ENCODE measurements at places on chromosomes 7 and 10.

- DNase-seq, result no peak
Measured at GRCh38 chr7:130891254-130892094, 157.5 kb upstream of the KLF14 start.

DNA sequence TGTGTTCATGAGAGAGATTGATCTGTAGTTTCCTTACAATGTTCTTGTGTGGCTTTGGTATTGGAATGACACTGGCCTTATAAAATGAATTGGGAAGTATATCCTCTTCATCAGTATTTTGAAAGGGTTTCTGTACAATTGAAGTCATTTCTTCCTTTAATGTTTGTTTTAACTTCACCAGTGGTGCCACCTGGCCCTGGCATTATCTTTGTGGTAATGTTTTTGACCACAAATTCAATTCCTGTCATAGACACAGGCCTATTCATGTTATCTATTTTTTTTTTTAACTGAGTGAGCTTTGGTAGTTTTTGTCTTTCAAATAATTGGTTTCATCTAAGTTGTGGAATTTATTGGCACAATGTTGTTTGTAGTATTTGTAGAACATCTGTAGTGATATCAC is 127.7 kb downstream of the CDK14 start:
- no peak for DNase-seq

DNA sequence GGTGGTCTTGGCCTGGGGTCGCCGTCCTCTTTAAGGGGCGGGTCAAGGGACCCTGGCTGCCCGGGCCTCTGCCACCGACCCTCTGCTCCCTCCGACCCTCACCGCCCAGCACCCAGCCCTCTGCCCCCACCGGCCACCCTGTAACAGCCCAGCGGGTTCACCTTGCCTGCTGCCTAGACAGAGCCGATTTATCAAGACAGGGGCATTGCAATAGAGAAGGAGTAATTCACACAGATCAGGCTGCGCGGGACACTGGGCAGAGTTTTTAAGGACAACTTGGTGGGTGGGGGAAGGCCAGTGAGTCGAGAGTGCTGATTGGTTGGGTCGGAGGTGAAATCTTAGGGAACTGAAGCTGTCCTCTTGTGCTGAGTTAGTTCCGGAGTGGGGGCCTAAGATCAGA is 779 bp upstream of the ADCK2 start:
- DNase-seq, result no peak

- DNase-seq, result no peak
Measured at GRCh38 chr7:17781491-17782215, 158.6 kb downstream of the SNX13 start.

DNA sequence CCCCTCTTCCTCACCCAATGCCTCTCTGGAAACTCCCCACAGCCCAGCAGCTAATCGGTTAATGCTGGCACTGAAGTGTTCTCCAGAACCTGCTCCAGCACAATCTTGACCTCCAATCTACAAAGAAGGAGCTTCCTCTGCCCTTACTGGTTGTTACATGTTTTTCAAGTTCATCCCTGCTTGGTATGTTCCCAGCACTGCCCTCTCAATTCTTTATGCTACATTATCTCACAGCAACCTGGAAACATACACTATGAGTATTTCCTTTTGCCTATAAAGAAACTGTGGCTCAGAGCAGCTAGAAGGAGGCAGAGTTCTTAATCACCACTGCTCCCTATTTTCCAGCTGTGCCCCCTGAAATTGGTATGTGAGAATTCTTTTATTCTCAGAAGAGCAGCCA is 84.1 kb upstream of the KMT2E start:
- DNase-seq, result no peak

- no peak for DNase-seq
Measured at GRCh38 chr10:17138460-17139042, 8.9 kb upstream of the CUBN start.

DNA sequence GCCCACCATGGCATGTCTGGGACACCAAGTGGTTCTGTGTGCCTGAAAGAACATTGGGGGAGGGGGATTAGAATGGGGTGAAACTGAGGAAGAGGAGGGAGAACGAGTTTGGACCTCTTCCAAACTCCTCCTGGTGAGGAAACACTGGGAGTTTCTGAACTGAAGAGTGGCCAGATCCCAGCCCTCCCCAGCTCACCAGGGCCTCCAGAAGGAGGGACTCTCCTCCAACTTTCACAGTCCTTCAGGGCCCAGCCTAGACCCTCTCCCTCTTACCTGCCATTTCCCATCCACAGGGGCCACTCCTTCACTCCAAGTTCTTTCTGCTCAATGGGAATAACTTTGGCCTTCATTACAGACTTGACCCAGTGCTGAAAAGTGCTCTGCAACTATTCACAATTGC is 132.0 kb upstream of the FOXK1 start:
- no peak for DNase-seq

GRCh38 chr7:96837593-96837992 is 127.9 kb upstream of the SEM1 start:
- DNase-seq, result no peak

GRCh38 chr10:7611909-7612308 is 54.9 kb downstream of the ITIH5 start:
- DNase-seq, result no peak

- DNase-seq, result no peak
Measured at GRCh38 chr7:96199421-96199820, 122.5 kb downstream of the SLC25A13 start.

- DNase-seq, result no peak
Measured at GRCh38 chr10:628386-629045, 61.0 kb downstream of the DIP2C start.

DNA sequence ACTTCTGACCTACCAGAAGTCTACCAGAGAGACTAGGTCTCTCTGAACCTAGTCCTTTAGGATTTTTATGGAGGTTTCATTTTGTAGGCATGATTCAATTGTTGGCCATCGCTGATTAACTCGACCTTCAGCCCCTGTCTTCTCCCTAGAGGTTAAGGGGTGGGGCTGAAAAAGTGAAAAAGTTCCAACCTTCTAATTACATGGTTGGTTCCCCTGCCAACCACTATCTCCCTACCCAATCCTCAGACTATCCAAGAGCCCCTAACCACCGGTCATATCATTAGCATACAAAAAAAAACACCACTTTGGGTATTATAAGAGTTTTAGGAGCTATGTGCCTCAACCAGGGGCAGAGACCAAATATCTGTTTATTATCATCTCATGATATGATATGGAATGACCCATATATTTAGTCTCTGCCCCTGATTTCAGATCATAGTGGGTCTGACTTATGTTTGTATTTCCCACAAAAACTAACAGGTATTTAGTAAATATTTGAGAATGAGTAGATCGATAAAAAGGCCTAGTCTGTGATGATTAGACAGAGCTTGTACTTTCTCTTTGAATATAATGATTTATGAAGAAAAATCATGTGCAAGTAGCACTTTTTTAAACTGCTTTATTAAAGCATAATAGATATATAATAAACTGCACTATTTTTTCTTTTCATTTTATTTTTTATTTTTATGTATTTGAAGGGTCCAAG is 35.8 kb downstream of the DNAJC9 start:
- no peak for DNase-seq

DNA sequence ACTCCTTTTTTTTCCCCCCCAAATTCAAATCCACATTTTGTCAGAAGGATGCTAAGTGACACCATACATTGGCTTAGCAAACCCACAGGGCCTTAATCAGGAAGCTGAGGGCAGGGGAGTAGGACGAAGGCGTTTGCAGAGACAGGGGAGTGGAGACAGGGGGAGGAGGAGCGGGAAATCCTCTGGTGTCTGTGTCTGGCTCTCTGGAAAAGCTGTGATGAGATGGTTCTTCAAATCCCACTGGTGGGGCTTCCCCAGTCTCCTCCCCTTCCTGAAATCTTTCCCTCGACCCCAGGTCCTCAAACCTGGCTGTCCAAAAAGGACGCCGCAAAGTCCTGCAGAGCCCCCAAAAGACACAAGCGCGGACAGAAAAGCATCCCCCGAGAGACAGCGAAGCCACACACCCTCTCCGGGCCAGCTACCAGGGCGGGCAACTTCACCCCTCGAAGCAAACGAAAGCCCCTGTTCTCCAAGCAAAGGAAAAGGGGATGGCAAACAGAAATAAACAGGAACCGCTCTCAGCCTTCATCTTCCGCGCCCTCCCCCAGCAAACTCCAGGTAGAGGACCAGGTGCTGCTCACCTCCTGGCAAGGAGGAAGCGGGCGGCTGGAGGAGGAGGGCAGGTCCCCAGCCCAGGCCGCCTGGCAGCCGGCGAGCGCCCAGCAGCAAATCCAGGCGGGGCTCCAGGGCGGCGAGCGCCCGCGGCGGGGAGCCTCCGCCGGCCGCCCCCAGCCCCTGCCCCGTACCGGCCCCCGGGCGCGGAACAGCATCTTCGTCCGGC is 520 bp downstream of the ELAPOR2 start:
- DNase-seq, result peak; percentile 7

GRCh38 chr7:157682946-157683746 is 346.3 kb downstream of the DNAJB6 start:
- no peak for DNase-seq

- no peak for DNase-seq
Measured at GRCh38 chr10:31804352-31804810, 124.2 kb downstream of the ARHGAP12 start.

GRCh38 chr7:79810916-79811315 is 323.7 kb upstream of the GNAI1 start:
- no peak for DNase-seq

DNA sequence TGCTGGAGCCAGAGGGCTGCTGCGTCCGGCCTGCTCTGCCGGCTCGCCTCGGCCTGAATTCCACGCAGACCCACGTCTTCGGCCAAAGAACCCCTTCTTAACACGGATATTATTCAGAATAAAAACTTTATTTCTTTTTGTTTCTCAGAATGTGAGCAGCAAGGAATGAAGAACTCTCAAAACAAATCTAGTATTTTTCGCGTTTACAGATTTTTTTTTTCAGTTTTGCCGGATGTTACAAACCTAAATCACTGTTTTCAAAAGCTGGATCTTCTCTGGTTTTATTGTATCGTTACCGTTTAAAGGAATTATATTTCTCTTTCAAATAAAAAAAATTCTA is 4.4 kb upstream of the HOXA2 start:
- DNase-seq, result no peak

GRCh38 chr7:38374507-38374906 is 101.1 kb upstream of the TARP start:
- no peak for DNase-seq

GRCh38 chr10:30534465-30535144 is 94.9 kb downstream of the LYZL2 start:
- peak; percentile 27 for DNase-seq

GRCh38 chr10:103925591-103925990 is 7.6 kb upstream of the STN1 start:
- DNase-seq, result no peak

DNA sequence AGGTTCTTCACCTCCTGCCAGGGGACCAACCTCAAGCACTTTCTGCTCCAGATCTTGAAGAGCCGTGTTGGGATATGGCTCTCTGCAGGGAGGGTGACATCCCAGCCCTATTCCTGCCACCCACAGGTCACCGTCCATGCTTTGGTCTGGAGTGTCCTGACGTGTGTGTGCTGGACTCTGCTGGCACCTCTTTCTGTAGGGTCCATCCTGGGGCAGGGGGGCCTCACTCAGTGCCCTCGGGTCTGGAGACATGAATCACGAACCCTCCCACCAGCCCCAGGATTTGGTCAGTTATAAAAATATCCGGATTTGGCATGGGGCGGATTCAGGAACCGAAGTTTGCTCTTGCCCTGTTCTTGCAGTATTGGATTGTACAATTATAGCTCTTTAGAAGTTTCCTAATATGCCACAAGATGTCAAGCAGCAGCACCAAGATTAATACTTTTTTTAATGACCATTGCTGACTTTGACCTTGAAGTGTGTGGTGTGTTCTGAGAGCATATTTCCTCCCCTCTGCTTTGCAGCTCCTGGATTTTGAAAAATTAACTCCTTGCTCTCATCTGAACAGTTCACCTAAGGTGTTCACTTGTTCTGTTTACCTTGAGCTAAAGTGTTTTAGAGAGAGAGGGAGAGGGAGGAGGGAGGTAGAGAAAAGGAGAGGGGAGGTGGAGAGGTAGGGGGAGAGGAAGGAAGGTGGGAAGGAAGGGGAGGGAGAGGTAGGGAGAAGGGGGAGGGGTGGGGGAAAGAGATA is 95.4 kb upstream of the SHH start:
- DNase-seq, result no peak

DNA sequence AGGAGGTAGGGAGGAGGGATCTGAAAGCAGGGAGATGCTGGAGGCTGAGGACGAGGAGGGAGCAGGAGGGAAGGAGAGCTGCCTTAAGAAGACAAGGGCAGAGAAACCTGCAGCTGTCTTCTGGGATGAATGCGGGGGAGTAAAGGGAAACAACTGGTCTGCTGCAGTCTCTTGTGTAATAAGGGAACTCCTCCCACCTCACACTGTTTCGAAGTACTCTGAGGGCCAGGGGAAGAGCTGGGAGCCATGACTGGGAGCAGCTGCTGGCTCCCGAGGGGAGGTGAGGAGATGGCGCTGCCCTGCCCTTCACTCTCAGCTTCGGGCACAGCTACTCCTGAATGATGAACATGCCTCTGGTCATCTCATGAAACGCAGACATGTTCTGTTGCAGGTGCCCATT is 65.1 kb downstream of the CLEC2L start:
- DNase-seq, result no peak

DNA sequence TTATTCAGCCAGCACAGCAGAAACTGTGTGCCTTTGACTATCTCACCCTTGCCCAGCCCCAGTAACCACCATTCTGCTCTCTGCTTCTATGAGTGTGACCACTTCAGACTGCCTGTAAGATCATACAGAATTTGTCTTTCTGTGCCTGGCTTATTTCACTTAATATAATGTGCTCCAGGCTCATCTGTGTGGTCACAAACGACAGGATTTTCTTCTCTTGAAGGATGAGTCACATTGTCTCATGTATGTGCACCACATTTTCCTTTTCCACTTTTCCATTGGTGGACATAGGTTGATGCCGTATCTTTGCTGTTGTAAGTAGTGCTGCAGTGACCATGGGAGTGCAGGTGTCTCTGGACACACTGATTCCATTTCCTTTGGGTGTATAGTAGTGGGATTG is 122.5 kb upstream of the LANCL2 start:
- no peak for DNase-seq

- no peak for DNase-seq
Measured at GRCh38 chr10:13917791-13918190, 331.0 kb downstream of the PRPF18 start.

DNA sequence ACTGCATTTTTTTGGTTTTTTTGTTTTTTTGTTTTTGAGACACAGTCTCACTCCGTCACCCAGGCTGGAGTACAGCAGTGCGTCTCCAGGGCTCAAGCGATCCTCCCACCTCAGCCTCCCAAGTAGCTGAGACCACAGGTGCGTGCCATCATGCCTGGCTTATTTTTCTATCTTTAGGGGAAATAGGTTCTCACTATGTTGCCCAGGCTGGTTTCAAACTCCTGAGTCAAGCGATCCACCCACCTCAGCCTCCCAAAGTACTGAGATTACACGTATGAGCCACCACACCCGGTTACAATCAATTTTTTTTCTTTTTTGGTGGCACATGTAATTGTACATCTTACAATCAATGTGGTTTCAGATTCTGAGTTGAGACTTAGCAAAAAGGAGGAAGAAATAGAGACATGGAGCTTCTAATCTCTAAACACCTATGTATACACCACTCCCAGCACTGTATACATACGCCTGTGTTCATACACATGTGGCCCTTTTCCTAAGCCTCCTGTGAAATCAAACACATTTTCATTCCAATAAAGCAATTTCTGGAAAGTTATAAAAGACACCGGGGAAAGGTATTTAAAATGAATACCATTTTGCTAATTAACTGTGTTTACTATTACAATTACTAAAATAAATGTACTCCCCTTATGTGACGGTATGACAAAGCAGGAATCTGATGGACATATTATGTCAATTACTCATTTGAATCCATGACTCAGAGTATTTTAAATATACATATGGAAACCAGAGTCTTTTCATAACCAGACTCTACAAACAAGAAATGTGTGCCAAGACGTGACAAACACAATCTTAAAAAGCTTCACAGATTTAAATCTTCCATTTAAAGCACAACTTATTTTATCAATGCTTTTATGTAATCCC is 40.9 kb downstream of the SMURF1 start:
- no peak for DNase-seq

Measured in activated CD8-positive, alpha-beta memory T cell treated with anti-CD3 and anti-CD28 coated beads for 48 hours (primary cell).